ENCODE measurements at places on chromosomes 5 and 9. TPM values are rescaled to one million over a fixed set of nuclear protein-coding genes. Genes with fewer than 3 reads are reported as not detected.

Gene ZFP37
- total RNA-seq = 1.2 TPM

Gene SLC25A2
- total RNA-seq = 0.31 TPM

Gene RARS1
- total RNA-seq = 147 TPM

Gene DMRT3
- not detected for total RNA-seq

Gene C5orf58
- total RNA-seq = not detected

Gene CDH18
- 0.12 TPM for total RNA-seq
